ENCODE measurements at places on chromosomes 1 and 21. TPM values are rescaled to one million over a fixed set of nuclear protein-coding genes. Genes with fewer than 3 reads are reported as not detected.

DNA sequence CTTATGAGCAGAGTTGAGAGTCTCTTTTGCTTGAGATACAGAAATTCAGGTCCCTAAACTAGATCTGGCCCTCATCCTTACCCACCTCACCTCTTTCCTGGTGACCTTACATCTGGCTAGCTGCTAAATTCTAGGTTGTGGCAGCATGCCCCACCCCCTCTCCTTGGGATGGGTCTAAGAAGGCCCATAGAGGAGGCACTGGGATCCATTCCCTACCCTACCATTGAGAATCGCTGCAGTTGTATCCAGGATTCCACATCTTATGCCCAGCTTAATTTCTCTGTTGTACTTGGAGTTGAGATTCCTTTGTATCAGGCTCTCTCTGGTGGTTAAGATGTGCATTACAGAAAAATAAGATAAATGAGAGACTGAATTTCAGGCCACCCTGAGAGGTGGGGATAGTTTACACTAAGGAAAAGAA, 9.5 kb upstream of the TMEM39B start:
- DNase-seq = peak; percentile 56

Gene TAF13
- 12.9 TPM for total RNA-seq

DNA sequence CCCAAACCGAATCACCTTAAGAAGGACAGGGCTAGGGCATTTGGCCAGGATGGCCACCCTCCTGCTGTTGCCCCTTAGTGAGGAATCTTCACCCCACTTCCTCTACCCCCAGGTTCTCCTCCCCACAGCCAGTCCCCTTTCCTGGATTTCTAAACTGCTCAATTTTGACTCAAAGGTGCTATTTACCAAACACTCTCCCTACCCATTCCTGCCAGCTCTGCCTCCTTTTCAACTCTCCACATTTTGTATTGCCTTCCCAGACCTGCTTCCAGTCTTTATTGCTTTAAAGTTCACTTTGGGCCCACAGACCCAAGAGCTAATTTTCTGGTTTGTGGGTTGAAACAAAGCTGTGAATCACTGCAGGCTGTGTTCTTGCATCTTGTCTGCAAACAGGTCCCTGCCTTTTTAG, 3.6 kb downstream of the BTG2 start:
- no peak for DNase-seq

DNA sequence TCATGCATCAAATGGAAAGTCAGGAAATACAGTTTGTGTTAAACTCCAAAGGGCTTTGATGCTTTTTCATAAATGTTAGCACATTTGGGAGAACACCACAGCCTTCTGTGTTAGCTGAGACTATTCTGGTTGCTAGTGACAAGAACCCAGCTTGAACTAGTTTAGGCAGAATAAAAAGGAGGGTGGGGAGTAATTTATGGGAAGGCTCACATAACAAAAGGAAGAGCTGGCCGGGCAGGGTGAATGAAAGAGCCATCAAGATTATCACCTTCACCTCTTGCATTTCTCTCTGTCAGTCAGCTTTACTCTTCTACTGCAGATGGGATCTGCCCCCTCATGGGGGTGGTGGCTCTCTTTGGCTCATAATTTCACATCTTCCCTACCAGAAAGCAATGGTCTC, 75.4 kb upstream of the VTCN1 start:
- no peak for DNase-seq

Gene LMX1A
- total RNA-seq = not detected

Gene STIL
- 1.8 TPM for total RNA-seq

Gene PRR9
- not detected for total RNA-seq

DNA sequence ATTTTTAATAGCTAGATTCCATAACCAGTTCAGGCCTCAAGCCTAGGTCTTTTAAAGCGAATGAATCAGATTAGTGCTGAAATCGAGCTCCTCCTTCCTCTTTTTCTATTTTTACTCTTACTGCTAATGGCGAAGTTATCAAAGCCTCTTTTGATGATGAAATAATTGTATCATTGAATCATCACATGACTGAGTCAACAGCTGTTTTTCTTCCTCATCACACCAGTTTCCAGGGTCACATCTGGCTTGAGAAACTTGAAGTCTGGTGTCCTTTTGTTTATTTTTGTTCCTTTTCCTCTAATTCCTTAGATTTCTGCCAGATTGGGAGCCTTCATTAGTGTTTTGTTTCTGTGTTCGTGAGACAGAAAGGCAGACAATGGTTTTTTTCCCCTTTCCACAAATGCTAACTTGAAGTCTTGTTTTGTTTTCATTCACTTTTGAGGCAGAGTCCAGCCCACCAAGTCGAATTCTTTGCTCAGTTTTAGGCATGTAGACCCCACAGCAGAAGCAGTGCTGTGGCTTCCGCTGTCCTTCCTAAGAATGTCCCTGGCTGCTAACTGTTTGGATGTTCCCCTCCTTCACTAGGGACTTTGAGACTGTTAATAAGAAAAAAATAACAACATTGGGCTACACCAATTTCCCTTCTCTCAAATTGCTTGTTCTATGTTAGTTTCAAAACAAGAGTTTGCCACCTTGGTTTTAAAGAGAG, 51.9 kb upstream of the FMOD start:
- DNase-seq = no peak

Gene CASZ1
- 27.2 TPM for total RNA-seq

Gene UBXN10
- total RNA-seq = 0.25 TPM

DNA sequence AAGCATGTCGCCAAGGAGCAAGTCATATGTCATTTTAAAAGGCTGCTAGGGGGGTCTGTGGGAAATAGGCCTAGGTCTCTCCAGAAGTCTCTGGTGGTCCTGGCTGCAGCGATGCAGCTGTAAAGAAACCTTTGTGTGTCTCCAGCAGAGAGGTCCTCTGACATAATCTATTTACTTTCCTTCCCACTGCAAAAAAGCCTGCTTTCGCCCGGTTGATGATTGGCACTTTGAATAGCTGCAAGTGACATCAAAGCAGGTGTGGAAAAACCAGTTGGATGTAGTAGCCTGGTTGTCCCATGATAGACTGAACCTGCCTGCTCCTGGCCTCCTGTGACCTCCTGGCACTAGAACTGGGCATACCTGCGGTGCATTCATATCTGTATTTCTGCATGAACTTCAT, 13.8 kb downstream of the RASSF5 start:
- no peak for DNase-seq

Gene B3GALT5
- total RNA-seq = not detected

- no peak for DNase-seq
Observed at GRCh38 chr1:182122913-182123260, 61.4 kb upstream of the ZNF648 start.

Gene ARHGEF16
- not detected for total RNA-seq

- DNase-seq = no peak
Observed at GRCh38 chr1:223364685-223365382, 858 bp upstream of the SUSD4 start.

Gene ATAD3B
- total RNA-seq = 51.4 TPM

DNA sequence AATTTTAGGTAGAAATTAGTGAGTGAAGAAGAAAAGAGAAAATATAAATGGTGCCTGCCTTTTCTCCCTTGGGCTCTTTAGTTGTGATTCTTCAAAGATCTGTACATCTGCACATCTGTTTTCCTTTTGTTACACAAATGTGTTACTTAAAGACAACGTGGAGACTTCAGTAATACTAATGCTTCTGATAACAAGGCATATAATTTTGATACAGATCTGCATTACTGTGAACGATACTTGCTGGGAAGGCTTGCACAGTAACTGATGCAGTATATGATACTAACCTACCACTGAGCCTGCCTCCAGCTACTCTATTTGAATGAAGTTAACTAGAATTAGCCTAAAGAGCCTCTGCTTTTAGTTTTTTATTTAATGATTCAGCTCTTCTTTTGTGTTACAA, 244.6 kb downstream of the COL11A1 start:
- DNase-seq = no peak

DNA sequence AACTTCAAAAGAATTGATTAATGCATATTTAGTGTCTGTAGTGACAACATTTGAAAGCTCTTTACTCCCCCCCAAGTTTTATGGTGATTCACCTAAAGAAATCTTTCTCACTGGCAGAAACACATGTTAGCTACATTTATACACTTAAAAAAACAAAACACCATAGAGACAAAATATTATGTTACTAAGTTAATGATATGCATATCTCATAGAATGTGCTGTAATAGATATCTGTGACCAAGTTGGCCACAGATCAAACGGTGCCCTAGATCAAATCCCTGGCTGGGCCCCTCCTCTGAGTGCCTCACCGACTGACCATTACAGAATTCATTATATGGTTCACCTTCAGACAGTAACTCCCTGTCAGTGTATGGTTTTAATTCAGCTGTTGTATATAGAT, 322.1 kb upstream of the LYPLAL1 start:
- no peak for DNase-seq

Gene SYPL2
- total RNA-seq = not detected

- peak; percentile 79 for DNase-seq
Observed at GRCh38 chr1:19476450-19477190, 8.7 kb downstream of the CAPZB start.

Gene MRPL55
- 38.9 TPM for total RNA-seq

GRCh38 chr1:82991569-82991968, 1007.4 kb downstream of the TTLL7 start:
- no peak for DNase-seq

Gene MXRA8
- not detected for total RNA-seq

- no peak for DNase-seq
Observed at GRCh38 chr1:51859735-51860134, 18.8 kb downstream of the NRDC start.
